ENCODE measurements at places on chromosomes 1 and 21.

GRCh38 chr1:29508458-29509107 is 272.3 kb downstream of the PTPRU start:
- DNase-seq, result no peak

DNA sequence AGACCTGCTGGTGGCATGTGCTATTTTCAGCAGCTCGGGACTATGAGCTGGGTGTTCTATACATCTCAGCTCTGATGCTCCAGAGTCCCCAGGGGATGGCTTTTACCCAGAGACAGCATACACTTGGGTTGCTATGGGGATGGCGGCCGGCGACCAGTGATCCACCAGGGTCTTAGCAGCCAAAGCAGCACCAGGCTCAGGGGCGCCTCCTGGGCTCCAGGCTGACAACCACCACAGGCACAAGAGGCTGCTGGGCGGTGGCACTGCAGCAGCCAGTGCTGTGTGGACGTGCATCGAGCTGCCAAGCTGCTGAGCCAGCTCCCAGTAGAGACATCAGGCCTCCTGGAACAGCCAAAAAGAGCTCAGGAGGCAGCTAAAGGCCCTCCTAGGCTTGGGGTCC is 37.6 kb upstream of the CLSTN1 start:
- no peak for DNase-seq

GRCh38 chr1:230140221-230141020 is 73.4 kb downstream of the GALNT2 start:
- no peak for DNase-seq

DNA sequence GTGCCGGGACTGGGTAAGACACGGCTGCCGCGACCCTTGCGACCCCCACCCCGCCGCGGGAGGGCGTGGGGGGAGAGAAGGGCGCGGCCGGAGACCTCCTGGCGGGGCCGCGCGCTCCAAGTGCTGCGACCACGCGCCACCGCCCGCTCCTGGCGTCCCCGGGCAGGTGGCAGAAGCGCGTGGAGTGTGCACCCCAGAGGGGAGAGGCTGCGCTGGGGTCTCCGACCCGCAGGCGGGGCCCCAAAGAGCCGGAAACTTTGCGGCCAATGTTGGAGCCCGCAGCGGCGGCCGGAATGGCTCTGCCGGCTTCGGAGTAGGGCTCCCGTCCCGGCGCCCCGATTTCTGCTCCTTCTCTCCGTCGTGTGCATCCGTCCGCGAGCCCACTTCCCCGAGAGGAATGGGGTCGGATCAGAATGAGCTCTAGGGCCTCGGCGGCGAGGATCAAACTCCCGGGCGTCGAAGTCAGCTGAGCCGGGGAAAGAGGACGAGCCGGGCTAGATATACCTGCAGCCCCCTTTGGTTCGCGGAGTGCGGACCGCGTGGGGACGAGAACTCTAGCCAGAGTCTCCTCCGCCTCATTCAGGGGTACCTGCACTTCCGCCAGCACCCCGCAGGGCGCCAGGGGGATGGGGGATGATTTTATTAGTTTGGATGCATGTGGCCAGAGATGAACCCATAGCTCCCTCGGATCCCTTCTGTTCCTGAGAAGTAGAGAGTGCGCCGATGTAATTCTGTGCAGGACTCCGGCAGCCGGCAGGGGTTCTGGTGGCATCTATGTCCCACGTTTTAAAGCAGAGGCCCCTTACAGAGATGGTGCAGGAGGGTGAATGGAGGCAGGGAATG is 751 bp downstream of the STUM start:
- DNase-seq, result no peak

DNA sequence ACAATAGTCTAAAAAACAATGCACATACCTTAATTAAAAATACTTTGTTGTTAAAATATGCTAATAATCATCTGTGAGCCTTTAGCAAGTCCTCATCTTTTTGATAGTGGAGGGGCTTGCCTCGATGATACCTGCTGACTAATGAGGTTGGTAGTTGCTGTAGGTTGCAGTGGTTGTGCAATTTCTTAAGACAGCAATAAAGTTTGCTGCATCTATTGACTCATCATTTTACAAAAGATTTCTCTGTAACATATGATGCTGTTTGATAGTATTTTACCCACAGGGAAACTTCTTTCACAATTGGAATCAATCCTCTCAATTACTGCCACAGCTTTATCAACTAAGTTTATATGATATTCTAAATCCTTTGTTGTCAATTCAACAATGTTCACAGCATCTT is 7.6 kb downstream of the C1orf87 start:
- no peak for DNase-seq

All from central memory CD4-positive, alpha-beta T cell (primary cell).